NCI-H524 treated with DMSO at 0.1 percent for 48 hours (cell line): ENCODE measurements at places on chromosomes 1 and 21.

DNA sequence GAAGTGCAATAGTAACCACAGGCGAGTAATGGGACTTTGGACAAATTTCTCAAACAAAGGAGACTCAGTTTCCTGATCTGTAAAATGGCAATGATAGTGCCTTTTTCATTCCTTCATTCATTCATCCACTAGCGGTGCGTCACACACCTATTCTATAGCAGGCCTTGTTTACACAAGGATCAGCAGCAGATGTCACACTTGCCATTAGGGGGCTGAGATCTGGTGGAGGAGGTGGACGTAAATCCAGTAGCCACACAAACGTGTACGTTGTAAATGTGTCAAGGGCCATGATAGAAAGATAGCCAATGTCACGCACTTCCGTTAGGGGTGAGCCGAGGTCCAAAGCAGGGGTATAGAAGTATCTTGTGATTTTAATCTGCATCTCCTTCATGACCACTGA, 34.2 kb downstream of the SERINC2 start:
- DNase-seq = peak; percentile 15

- DNase-seq = no peak
These were observed 28.9 kb downstream of the FAF1 start for GRCh38 chr1:50930965-50931737.

- no peak for DNase-seq
These were observed 8.2 kb upstream of the CDK11A start for GRCh38 chr1:1732381-1732780.

- DNase-seq = no peak
These were observed 164.0 kb upstream of the ETV3 start for GRCh38 chr1:157302199-157302497.

DNA sequence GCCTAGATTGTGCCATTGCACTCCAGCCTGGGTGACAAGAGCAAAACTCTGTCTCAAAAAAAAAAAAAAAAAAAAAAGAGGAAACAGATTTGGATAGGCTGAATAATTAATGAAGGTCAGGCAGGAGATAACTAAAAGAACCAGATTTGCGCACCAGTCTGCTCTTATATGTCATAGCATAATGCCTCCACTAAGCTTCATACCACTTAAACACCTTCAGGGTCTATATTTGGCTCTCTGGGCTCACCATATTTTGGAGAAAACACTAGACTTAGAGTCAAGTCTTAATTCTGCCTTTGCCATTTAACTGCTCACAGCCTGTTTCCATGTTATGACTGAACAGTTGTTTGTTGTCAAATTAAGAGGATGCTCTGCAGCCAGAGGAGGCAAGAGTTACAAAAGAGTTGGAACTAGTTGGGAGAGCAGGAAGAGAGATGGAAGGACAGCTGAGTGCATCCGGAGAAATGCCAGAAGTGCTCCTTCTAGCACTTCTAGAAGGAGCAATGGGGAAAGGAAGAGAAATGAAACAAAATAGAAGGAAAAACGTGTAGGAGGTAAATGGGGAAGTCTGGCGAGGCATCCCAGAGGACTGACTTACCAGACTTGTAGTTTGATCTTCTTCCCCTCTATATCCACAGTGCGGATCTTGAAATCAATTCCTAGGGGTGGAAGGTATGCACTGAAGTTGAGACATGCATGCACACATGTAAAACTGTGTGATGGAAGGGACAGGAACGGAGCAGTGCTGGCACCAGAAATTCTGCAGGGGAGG, 1.8 kb downstream of the RAB13 start:
- no peak for DNase-seq

DNA sequence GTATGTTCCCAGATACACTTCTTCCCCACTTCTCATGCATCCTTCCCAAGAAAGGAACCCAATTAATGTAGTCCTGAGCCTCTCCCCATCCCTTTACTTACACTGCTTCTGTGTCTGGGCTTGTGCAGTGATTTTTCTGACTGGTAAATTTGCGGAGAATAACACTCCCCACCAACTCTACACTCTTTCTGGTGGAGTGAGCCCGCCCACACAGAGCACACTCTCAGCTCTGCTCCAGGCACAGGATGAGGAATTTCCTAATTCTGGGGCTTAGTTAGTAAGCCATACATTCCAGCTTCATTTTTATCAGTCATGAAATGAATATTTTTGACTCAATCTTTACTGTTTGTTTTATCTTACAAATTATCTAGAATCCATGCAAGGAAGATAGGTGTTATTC, 38.6 kb downstream of the FMO4 start:
- no peak for DNase-seq

DNA sequence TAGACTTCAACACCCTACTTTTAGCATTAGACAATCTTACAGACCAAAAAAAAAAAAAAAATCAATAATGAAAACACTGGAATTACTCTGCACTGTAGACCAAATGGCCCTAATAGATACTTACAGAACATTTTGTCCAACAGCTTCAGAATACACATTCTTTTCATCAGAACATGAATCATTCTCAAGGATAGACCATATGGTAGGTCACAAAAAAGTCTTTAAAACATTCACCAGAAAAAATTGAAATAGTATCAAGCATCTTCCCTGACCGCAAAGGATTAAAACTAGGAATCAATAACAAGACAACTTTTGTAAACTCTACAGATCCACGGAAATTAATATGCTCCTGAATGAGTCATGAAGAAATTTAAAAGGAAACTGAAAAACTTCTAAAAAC, 22.5 kb downstream of the ZNF670 start:
- DNase-seq = no peak

DNA sequence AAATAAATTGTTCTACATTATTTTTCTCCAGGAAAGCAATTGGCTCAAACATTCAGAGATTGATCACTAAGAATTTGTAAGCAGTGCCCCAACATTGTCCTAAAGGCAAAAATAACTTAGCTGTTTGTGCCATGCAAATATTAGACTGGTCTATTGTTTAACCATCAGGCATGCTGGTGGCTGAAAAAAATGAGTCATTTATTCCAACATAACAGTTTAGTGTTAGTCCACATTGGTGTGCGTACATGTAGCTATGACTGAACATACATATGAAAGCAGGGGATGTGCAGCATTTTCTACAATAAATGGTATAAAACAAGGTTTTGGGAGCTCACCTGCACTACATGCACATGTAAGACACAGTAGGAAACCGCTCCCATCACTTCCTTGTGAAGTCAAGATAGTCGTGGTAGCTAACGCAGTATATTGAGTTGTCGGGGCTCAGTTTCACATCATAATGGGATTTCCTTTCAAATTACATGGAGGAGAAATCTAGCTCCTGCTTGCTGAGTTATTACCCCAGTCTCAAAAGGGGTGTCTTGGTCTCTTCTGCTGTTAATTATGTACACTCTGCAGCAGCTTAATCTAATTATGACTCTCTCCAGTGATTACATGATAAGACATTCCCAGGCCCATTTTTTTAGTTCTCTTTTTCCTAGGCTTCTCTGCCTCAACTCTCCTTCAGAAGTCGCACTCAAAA, 199.4 kb downstream of the LYPLAL1 start:
- no peak for DNase-seq

DNA sequence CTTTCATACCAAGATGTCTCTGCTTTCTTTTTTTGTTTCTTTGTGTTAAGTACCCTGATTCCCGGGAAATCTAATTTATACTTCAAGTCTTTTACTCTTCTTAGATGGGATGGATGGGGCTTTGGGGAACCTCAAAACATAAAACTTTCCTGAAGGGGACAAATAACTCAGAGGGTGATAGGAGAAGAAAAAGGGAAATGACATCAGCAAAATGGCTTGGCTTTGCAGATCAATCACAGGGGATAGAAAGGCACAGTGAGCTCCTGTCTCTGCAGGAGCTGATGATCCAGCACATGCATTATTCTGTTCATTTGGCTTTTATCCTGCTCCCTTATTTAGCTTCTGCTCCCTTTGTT, 1.4 kb upstream of the CA14 start:
- no peak for DNase-seq

DNA sequence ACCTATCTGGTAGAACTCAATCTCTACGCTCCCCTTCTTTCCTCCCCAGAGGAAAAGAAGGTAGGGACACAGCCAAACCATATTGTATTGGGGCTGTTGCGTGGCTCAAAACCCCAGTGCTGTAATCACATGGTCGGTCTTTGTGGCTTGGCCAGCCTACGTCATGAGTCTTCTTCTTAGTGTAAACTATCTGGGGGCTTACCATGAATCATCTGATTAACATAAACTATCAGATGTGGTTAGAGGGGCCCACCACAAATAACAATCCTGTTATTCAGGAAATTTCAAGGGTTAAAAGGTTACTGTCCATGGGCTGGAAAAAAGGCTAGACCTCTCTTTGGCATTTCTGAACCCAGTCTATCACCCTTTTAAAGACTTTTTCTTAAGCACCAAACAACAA, 49.5 kb upstream of the GPR52 start:
- DNase-seq = no peak

DNA sequence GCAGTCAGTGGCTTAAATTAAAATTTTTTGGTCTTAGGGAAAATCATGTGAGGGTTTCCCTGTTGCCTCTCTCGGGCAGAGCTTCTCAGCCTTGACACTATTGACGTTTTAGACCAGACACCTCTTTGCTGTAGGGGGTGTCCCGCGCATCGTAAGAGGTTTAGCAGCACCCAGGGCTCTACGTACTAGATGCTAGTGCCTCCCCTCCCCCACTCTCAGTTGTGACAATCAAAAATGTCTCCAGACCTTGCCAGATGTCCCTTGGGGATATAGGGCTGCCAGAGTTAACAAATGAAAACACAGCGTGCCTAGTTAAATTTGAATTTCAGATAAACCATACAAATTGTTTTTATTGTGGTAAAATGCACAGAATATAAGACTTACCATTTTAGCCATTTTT, 293.3 kb downstream of the DISC1 start:
- no peak for DNase-seq

- no peak for DNase-seq
These were observed 125.0 kb downstream of the PRDM2 start for GRCh38 chr1:13825033-13825432.

GRCh38 chr1:14689996-14690615, 91.6 kb downstream of the KAZN start:
- no peak for DNase-seq

DNA sequence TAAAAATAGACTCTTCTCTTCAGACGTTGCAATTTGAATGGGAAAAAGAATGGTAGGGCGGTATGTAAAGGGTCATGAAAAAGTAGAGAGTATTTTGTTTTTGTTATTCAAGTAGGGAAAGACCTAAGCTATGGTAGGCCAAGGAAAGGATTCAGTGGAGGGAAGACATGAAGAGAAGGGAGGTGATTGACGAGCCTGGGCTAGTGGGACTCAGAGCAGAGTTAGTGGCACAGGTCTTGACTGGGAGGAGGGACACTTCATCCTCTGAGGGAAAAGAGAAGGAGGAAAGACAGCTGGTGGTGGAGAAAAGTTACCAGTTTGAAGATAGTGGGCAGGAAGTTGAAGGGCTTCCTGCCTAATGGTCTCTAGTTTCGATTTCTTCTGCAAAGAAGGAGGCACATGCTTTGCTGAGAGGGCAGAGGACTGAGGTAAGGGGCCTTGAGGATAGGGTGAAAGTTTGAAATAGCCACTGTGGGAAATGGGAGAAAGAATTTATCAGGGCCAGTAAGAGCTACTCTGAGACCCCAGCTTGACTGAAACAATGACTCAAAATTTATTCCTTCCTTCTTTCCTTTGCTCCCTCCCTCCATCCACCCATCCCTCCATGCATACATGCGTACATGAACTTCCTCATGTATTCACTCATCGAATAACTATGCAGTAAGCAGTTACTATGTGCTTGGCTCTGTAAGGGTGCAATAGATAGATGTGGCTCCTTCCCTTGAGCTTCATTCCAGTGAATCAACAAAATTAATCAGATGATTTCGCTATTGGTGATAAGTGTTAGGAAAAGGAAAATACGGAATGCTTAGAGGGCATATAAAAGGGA, 4.2 kb downstream of the CD48 start:
- DNase-seq = no peak

DNA sequence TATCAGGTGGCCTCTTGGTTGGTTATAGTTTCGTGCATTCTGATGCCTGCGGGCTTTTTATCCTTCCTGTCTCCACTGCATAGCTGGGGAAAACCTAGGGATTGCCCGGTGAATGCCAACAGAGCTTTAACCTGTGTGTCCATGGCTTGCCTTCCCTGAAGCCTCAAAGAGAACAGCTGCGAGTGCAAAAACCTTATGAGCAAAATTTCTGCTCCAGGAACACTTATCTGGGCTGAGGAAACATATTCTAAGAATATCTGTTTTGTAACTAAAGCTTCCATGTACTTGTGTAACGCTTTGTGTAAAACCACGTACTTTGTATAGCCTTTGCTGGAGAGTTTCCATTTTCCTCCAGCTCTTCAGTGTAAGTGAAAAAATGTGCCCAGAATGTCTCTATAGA, 7.2 kb downstream of the CNST start:
- DNase-seq = no peak

DNA sequence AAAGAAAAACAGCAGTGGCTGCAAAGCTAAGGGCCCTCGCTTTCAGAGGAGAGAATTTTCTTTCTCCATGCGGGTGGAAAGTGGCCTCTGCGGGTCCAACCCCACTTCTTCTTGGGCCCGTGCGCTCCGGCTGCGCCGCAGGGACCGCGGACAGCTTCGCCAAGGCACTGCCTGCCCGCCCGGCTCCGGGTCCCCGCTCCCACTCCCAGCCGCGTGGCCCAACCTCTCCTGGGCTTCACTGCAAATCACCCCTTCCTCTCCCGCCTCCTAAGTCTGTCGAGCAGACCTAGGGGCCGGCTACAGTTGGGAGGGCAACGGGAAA, 1.0 kb upstream of the RUNX3 start:
- DNase-seq = no peak

GRCh38 chr21:44484498-44485253, 29.4 kb downstream of the LRRC3 start:
- DNase-seq = no peak

DNA sequence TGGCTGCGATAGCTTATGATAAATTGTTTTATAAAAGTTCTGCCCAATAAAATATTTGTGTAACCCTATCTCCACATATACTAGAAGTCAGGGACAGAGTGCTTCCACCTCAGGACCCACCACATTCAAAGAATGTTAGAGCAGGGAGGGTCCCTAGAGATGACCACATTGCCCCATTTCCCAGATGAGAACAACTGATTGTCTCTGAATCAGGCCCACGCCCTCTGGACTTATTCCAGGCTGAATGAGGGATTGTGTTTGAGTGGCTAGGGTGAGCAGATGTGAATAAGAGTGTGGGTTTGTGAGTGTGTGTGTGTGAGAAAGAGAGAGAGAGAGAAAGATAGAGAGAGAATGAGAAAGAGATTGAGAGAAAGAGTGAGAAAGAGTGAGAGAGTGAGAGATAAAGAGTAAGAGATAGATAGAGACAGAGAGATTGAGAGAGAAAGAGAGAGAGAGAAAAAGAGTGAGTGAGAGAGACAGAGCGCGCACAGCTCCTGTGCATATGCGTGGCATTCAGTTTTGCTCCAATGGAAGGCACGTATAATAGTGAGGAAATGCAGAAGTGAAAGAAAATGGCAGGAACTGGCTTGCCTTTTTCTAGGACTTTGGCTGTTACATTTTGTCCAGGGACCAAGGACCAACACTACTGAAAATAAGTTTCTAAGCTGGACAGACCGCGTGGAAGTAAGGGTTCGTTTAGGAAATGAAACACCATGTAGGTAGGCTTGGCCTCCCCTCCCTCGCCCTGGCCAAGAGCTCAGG, 94.1 kb downstream of the ABCA4 start:
- no peak for DNase-seq

- no peak for DNase-seq
These were observed 11.2 kb downstream of the SERBP1 start for GRCh38 chr1:67418839-67419586.
